Activated T-cell treated with anti-CD3 and anti-CD28 coated beads, Interleukin-2, amount 50 U/mL, for 72 hours (primary cell): ENCODE measurements at places on chromosomes 2 and 18. TPM values are rescaled to one million over a fixed set of nuclear protein-coding genes. Genes with fewer than 3 reads are reported as not detected.
A peak's percentile ranks its signal among the peaks of the same experiment; 100 is the strongest.

DNA sequence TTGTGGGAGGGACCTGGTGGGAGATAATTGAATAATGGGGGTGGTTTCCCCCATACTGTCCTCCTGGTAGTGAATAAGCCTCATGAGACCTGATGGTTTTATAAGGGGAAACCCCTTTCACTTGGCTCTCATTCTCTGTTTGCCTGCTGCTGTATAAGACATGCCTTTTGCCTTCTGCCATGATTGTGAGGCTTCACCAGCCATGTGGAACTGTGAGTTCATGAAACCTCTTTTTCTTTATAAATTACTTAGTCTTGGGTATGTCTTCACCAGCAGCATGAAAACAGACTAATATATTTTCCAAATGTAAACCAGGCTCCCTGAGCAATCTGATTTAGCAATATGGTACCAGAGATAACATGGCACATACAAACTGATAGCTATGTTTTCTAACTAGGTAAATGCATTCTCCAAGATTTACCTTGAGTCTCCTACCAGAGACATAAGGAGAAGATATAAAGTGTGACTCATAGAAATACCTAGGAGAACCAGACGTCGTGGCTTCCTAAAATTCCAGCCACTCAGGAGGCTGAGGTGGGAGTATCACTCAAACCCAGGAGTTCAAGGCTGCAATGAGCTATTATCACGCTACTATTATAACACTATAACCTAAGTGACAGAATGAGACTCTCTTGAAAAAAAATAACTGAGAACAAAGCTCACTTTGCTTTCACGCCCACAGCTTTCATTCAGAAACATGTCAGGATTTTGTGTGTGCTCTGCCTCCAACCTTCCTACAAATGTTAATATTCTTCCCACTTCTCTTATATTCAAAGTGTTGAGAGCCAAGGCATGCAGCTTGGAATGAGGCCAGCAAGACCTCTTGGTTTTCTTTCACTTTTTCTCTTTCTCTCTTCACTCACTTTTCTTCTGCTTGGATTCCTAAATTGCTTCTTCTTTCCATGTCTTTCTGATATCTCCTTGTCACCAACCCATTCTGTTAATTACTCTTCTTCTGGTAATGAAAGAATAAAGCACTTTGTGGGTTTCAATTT is 263.9 kb upstream of the UBE2E3 start:
- no peak overlapping the region for H3K4me3 ChIP-seq
- no peaks in the 10 kb centered on the region for H3K36me3 ChIP-seq
- DNase-seq: no peak
- H3K27me3 ChIP-seq: peaks cover 10% of the 10 kb centered on the region
- H3K4me1 ChIP-seq: no peaks in the 10 kb centered on the region
- H3K27ac ChIP-seq: no peak overlapping the region

- H3K27me3 ChIP-seq: peaks cover 31% of the 10 kb centered on the region
- no peak for DNase-seq
- H3K27ac ChIP-seq: peak overlapping the region; percentile 75
- H3K4me3 ChIP-seq: peak overlapping the region; percentile 56
These were observed 3.1 kb downstream of the CCL20 start for GRCh38 chr2:227816507-227817294.

GRCh38 chr2:191757208-191757607 is 79.3 kb downstream of the NABP1 start:
- H3K27ac ChIP-seq: no peak overlapping the region
- peaks cover 6% of the 10 kb centered on the region for H3K27me3 ChIP-seq
- DNase-seq: no peak
- H3K36me3 ChIP-seq: no peaks in the 10 kb centered on the region
- no peak overlapping the region for H3K4me3 ChIP-seq
- H3K4me1 ChIP-seq: no peaks in the 10 kb centered on the region

- DNase-seq: no peak
- H3K36me3 ChIP-seq: no peaks in the 10 kb centered on the region
- peaks cover 56% of the 10 kb centered on the region for H3K27me3 ChIP-seq
- peaks cover 56% of the 10 kb centered on the region for H3K4me1 ChIP-seq
- H3K4me3 ChIP-seq: peak overlapping the region; percentile 54
- no peak overlapping the region for H3K27ac ChIP-seq
These were observed 169.4 kb upstream of the ALKAL2 start for GRCh38 chr2:457262-457661.

DNA sequence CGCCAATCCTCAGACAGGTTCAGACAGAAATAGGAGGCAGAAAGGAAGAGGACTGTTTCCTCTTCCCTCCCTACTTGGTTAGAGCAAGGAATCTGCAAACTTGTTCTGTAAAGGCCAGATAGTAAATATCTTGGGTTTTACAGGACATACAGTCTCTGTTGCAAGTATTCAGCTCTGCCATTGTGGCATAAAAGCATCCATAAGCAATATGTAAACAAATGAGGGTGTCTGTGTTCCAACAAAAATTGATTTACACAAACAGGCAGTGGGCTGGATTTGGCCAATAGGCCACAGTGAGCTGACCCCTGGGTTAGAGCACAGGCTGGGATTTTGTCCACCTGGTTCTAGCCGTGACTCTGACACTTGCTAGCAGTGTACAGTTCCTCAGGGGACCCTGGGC is 89.4 kb downstream of the NRP2 start:
- H3K4me1 ChIP-seq: peaks cover 18% of the 10 kb centered on the region
- H3K4me3 ChIP-seq: no peak overlapping the region
- H3K36me3 ChIP-seq: no peaks in the 10 kb centered on the region
- H3K27ac ChIP-seq: no peak overlapping the region

GRCh38 chr2:120722568-120723421 is 12.9 kb upstream of the GLI2 start:
- no peaks in the 10 kb centered on the region for H3K27me3 ChIP-seq
- no peak for DNase-seq
- no peak overlapping the region for H3K27ac ChIP-seq
- H3K36me3 ChIP-seq: no peaks in the 10 kb centered on the region
- no peak overlapping the region for H3K4me3 ChIP-seq

The AQP12A gene
- total RNA-seq: not detected

- H3K4me3 ChIP-seq: no peak overlapping the region
- no peak for DNase-seq
- H3K27me3 ChIP-seq: peaks cover 9% of the 10 kb centered on the region
- H3K36me3 ChIP-seq: no peaks in the 10 kb centered on the region
- H3K4me1 ChIP-seq: no peaks in the 10 kb centered on the region
- H3K27ac ChIP-seq: no peak overlapping the region
These were observed 27.2 kb upstream of the BBS5 start for GRCh38 chr2:169452080-169452479.

DNA sequence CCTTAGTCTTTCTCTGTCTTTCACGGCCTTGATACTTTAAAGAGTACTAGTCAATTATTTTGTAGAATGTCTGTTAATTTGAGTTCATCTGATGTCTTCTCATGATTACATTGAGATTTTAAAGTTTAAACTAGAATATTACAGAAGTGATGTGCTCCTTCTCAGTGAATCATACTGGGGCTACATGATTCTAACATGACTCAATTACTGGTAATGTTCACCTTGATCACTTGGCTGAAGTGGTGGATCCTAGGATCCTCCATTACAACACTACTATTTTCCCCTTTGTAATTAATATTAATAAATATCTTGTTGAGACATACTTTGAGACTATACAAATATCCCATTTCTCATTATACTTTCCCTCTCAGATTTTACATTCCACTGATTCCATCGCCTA is 148.5 kb downstream of the CAMKMT start:
- no peak overlapping the region for H3K27ac ChIP-seq
- H3K4me3 ChIP-seq: no peak overlapping the region
- no peak for DNase-seq
- no peaks in the 10 kb centered on the region for H3K4me1 ChIP-seq

- no peak overlapping the region for H3K27ac ChIP-seq
- no peaks in the 10 kb centered on the region for H3K27me3 ChIP-seq
These were observed 240.3 kb downstream of the ZNF521 start for GRCh38 chr18:25111377-25112288.

GRCh38 chr18:39205565-39206195 is 1640.1 kb upstream of the CELF4 start:
- H3K36me3 ChIP-seq: no peaks in the 10 kb centered on the region
- no peak overlapping the region for H3K27ac ChIP-seq
- no peak for DNase-seq
- H3K4me1 ChIP-seq: no peaks in the 10 kb centered on the region
- no peak overlapping the region for H3K4me3 ChIP-seq

DNA sequence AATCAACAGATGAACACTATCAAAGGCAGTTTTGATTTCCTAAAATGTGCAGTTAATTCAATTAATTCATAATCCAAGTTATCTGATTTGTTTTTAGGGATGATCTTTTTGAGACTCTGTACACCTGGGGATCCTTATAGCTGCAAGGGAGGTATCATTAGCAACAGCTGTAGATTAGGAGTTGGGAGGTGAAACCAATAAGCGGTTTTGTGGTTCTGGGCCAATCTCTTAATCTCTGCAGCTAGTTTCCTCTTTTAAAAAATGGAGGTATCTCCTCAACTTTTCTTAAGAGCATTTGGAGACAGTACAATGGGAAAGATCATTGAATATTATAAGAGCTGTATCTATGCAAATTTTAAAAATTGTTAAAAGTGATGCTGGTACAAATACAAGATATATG is 126.0 kb downstream of the MC4R start:
- H3K27me3 ChIP-seq: no peaks in the 10 kb centered on the region
- no peak for DNase-seq
- H3K4me1 ChIP-seq: no peaks in the 10 kb centered on the region
- no peak overlapping the region for H3K27ac ChIP-seq
- no peaks in the 10 kb centered on the region for H3K36me3 ChIP-seq
- no peak overlapping the region for H3K4me3 ChIP-seq

GRCh38 chr2:225998116-225998515 is 598.6 kb downstream of the NYAP2 start:
- H3K27me3 ChIP-seq: peaks cover 7% of the 10 kb centered on the region
- no peak overlapping the region for H3K27ac ChIP-seq
- DNase-seq: no peak
- H3K36me3 ChIP-seq: no peaks in the 10 kb centered on the region
- H3K4me1 ChIP-seq: no peaks in the 10 kb centered on the region

The PTPN18 gene
- 48.8 TPM for total RNA-seq

DNA sequence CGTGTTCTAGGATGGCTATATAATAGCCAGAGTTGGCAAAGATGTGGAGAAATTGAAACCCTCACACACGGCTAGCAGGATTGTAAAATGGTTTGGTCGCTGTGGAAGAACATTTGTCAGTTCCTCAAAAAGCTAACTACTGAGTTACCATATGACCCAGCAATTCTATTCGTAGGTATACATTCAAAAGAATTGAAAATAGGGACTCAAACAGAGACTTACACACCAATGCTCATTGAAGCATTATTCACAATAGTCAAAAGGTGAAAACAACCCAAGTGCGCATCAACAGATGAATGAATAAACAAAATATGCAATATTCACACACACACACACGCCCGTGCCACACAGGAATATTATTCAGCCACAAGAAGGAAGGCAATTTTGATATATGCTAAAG is 98.7 kb downstream of the PLA2R1 start:
- no peak for DNase-seq
- H3K4me3 ChIP-seq: no peak overlapping the region
- peaks cover 23% of the 10 kb centered on the region for H3K4me1 ChIP-seq
- no peak overlapping the region for H3K27ac ChIP-seq
- peaks cover 3% of the 10 kb centered on the region for H3K36me3 ChIP-seq
- H3K27me3 ChIP-seq: no peaks in the 10 kb centered on the region

The SPIRE1 gene
- 5.7 TPM for total RNA-seq

DNA sequence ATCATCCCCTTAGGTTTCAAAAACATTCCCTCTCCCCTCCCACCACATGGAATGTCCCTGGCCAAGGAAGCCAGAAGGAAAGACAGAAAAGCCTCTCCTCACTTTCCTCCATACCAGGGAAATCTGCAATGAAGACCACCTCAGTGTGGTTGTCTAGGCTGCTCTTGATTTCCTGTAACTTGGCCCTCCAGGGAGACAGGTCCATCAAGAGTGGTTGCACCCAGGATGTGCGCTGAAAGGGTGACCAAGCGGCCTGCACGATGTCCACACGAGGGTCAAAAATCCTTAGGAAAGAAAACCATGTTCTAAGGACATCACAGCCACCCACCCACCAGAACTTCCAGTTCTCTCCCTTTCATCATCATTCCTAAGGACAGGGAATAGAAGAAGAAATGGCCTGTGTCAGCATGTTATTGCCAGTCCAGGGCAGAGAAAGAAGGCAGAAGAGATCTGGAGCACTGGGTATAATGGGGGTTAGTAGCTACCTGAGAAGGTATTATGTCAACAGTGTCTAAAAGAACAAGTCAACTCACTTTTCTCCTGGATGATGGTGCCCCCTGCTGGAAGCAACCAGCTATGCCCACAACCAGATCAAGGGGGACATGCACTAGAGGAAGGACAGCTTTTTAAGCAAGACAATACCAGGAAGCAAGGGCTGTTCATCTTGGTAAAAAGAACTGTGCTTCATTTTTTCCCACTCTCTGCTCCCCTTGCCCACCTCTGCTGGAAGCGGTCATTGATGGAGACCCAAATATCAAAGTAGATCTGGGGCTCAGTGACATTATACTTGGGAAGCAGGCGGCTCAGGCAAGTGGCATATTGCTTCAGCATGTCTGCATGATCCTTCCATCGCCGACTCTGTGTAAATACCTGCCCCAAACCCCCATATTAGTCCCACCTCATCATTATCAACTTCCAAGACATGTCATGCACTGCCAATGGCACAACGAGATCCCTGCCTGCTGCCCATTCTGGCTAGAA is 9.3 kb downstream of the GGCX start:
- no peaks in the 10 kb centered on the region for H3K27me3 ChIP-seq
- peak overlapping the region; percentile 55 for H3K27ac ChIP-seq
- H3K36me3 ChIP-seq: peaks cover 8% of the 10 kb centered on the region

DNA sequence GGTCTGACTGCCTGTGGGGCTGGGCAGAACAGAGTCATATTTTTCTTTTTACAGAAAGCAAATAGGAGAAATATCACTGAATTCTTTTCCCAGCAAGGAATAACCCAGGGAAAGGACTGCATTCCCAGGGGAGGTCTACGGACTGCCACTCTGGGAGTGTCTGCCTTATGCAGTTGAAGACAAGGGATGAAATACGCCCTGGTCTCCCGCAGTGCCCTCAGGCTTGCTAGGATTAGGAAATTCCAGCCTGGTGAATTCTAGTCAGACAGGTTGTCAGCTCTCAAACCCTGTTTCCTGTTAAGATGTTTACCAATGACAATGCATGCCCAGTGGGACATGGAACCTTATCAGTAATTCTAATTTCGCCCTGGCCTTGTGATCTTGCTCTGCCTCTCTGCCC is 30.3 kb upstream of the PDK1 start:
- no peaks in the 10 kb centered on the region for H3K4me1 ChIP-seq
- H3K27ac ChIP-seq: no peak overlapping the region
- H3K4me3 ChIP-seq: no peak overlapping the region
- H3K27me3 ChIP-seq: no peaks in the 10 kb centered on the region
- peaks cover 17% of the 10 kb centered on the region for H3K36me3 ChIP-seq
- no peak for DNase-seq

GRCh38 chr2:172065111-172065510 is 20.2 kb upstream of the DLX1 start:
- H3K27ac ChIP-seq: no peak overlapping the region
- H3K4me1 ChIP-seq: no peaks in the 10 kb centered on the region
- H3K36me3 ChIP-seq: no peaks in the 10 kb centered on the region
- no peak overlapping the region for H3K4me3 ChIP-seq

DNA sequence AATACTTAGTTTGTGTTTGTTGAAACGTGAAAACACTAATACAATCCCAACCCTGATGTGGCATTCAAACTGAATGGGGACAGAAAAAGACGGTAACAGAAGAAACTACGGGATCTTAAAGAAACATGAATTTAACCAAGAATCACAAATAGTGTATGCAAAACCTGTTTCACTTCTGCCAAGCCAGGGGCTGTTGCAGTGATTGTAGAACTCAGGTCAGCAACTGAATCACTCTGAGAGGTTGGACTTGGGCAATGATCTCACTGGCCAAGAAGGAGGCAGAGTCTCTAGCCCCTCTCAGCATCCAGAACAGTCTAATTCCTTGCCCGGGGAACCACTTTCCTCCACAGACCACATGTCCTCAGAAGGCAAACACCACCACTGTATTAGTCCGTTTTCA is 54.9 kb upstream of the CRIM1 start:
- no peaks in the 10 kb centered on the region for H3K4me1 ChIP-seq
- no peak overlapping the region for H3K4me3 ChIP-seq
